Foreskin keratinocyte (primary cell): ENCODE measurements at places on chromosomes 5 and 9.

GRCh38 chr9:89536600-89536999 is 38.7 kb upstream of the SEMA4D start:
- DNase-seq, result no peak

- DNase-seq, result peak; percentile 91
Observed at GRCh38 chr5:59592101-59592500, 301.4 kb downstream of the PDE4D start.

DNA sequence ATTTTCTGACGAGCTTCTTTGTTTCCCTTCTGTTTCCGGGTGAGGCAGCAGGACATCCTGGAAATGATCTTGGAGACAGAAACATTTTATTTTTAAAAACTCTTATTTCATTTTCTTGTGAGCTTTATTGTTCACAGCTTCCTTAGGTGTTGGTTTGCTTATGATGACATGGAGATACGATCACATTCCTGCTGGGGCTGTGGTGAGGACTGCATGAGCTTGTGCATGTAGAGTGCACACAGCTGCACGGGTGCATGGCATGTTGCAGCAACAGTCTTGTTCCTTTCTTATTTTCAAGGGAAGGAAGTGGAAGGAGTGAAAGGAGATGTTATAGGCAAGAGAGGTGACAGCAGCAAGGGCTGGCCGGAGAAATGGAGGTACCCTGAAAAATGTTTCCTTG is 1.2 kb downstream of the BTNL8 start:
- DNase-seq, result no peak

DNA sequence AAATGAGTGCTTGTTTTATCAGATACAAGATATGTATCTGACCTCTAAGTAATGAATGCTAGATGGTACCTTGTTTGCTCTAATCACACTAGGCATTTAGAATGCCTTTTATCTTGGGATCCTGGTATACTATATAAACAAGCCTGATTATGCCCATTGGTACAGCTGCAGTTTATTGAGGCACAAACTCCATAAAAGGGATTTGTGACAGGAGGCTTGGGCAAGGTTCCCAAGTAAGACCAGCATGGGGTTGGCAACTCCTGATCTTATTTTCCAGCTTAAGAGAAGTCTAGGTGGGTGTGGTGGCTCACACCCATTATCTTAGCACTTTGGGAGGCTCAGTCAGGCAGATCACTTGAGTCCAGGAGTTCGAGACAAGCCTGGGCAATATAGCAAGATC is 93.9 kb upstream of the DMRT1 start:
- DNase-seq, result no peak

DNA sequence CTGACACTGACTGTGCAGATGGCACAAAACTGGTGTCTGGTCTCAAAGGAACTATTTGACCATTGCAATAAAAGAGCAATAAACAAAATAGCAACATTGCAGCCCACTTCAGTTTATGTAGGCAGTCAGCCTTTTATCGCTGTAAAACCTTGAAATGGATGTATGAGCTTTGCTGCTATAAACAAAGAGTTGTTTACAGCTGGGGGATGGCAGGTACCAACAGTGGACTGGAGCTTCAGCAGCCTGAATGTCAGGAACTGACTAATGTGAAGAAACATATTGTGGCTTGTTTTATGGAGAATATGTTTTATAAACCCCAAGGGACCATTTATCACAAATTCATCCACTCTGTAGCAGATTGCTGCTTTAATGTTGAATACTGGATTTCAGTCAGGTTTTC is 78.0 kb downstream of the PTPRD start:
- no peak for DNase-seq

DNA sequence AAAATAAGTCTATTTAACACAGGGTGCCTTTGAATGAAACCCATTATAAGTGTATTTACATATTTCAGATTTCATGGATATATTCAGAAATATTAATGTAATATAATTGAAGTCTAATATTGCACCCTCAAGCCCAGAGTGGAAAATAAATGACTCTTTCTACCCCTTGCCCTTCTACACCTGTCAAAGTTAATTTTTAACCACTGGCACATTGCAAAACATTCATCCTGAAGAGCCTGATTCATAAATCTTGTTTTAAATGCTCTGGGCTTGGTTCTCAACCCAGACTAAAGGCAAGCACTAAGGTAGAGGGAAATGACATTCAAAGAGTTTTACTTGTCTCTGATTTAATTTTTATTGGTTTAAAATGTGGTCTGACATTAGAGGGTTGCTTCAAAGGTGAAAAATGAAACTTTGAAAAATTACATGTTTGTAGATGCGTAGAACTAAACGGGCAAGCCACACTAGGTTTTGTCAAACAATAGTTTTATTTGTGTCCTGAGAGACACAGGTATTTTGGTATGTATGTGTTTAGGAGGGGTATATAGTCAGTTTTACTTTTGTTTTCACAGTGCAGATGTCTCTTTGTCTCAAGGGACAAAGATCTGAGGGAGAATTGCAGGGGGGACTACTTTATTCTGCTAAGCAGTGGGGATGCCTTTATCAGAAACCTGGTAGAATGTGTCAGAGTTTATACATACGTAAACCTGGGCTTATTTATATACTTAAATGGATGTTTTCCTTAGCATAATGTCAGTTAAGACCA is 69.7 kb downstream of the PIK3R1 start:
- DNase-seq, result no peak

DNA sequence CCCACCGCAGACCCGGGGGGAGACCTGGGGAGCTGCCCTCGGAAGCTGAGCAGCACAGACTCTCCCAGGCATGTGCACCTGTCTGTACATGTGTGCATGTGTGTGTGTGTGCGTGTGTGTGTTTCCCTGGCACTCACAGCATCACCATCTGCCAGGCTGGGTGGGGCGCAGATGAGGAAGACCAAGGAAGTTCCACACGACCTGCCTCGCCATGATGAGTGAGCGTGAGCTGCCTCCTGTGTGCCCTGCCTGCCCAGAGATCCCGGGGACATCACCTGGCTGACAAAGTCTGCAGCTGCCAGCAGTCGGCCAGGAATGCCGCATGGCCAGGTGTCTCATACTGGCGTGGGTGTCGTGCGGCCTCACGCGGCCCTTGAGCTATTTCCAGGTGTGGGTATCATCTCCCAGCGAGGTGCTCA is 4.0 kb upstream of the GPSM1 start:
- DNase-seq, result peak; percentile 32

DNA sequence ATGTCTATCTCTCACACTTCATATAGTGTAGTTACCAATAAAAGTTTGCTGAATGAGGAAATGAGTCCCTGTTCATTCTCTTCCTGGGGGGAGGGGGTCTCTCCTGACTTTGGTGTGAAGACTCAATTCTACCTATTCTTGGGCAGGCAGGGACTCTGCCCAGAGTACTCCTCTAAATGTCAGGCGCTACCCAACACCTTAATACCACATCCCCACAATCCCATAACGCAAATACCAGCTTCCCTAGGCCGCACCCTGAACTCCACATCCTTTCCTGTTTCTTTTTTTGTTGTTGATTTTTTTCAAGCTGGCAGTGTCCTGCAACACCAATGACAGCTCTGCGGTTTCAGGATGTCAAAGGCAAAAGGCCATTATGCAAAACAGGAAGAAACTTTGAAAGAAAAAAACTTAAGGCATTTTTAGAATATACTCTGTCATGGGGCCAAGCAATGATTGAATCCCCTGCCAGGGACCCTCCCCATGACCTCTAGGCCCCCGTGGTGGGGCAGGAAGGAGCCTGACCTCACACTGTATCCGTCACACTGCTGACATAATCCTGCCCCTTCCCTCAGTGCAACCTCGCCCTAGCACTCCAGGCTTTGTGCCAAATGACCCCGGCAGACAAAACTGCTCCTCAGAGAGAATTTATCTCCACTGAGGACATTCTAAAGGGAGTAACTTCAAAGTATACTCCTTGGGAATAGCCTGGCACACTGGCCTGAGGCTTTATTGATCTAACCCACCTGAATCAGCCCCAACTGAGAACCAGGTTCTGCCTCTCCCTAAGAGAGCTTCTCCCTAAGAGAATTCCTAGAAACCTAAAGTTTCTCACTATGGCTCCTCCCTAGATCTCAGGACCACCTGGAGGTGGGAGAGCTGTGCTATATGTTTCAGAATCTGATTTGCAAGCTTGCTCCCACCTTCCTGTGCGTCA is 8.0 kb downstream of the B4GALT1 start:
- DNase-seq, result peak; percentile 40

DNA sequence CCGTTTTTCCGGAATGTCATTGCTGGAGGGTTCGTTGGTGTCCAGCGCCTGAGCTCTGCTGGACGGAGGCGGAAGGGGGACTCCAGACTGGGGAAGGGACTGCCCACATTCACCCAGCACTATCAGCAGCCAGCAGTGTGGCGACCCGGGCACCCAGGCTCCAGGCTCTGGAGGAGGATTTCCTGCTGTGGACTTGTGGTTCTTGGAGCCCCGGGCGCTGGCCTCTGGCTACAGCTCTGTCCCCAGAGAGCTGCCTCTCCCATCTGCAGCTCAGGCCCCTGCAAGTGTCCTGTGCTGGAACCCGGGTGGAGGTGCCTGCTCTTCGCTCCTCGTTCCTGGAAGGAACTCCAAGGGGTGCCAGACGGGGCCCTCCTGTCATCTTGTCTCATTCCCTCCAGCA is 152.6 kb downstream of the RGS3 start:
- no peak for DNase-seq

GRCh38 chr5:622946-623522 is 10.9 kb downstream of the CEP72 start:
- no peak for DNase-seq

- no peak for DNase-seq
Observed at GRCh38 chr9:95841377-95841776, 34.1 kb upstream of the ERCC6L2 start.

DNA sequence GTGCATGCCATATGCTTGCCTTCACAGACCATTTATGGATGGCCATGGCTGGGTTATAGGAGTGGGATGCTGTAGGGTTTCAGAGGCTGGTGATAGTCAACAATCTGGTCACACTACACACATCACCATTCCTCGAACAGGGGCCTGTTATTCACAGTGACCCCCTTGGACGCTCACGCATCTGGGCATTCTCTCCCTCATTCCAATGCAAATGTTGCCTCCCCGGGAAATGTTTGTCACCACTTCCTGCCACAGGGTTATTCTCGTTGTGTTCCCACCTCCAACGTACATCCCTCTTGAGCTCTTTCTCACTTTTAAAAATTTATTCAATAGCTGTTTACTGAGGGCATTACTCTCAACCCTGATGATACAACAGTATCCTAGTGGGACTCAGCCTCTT is 135.4 kb downstream of the SCAMP1 start:
- no peak for DNase-seq

DNA sequence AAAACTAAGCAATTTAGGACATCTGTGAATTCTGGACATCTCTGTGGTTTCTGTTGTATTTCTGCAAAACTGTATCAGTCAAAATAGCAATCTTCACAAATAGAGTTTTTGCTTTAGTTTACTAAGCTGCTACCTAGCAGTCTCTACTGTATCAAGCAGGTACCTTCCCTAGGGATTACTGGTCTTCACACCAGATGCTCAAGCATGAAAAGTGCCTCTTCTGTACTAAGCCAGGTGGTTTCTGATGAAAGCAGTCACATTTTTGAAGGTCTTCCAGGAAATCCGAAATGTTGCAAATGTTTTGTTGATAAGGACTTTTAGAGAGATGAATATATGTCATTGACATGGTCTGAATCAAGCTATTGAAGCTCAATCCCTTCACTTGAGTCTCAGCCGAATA is 540.0 kb downstream of the KCTD16 start:
- DNase-seq, result no peak

DNA sequence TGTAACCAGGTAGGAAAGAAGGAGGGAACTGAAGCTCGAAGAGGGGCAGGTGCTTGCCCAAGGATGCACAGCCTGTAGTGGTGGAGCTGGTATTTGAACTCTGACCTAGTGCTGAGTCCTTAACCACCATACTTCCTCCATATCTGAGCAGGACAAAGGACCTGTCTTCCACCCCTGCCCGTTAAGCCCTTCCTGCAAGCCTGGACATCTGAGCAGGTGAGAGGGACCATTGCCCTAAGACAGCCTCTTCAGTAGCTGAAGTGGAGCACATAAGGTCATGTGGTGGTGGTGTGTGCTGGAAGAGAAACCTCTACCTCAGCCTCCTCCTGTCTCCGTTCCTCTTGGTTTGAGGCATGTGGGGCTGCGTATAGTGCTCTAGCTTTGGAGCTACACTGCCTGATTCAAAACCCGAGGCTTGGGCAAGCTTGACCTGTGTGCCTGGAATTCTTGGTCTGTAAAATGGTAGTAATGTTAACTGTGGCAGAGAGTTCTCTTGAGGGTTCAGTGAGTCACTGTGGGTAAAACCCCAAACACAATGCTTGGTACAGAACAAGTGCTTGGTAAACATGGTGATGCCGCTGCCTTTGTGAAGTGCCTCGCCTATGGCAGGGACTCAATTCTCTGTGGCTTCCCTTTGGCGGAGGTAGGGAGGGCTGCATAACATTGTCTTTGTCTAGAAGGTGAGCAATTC is 7.4 kb downstream of the GALNT10 start:
- DNase-seq, result peak; percentile 88

DNA sequence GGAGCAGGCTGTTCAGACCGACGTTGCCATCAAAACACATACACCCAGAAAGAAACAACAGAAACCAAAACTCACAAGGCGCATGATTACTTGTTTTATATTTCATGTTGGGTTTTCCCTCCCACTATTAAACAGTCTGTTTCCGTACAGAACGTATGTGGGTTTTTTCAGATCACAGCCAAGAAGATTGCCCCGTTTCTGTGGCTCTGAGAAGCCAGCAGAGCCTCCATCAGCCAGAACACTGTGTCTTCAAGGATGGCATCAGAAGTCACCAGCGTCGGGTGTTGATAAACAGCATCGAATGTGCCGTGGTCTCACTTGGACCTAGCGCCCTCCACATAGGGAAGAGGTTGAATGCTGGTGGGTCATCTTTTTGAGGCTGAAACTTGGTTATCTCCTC is 42.8 kb downstream of the FAM78A start:
- no peak for DNase-seq

- DNase-seq, result peak; percentile 51
Observed at GRCh38 chr5:128736553-128736952, 198.5 kb upstream of the FBN2 start.

DNA sequence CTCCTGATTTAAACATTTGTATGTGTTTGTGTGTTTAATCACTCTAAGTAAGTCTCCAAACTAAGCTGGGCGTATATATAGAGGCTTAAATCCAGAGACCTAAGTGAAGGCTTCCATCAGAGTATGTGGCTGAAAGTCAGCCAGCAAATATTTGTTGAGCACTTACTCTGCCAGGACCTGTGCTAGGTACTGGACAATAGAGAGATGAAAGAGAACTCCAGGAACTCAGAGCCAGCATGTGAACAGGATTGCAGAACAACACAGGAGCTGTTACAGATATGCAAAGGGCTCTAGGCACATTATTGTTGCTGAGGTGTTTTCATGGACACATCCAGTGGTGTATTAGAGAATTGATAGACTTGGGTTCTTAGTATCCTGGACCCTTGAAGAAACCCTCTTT is 4.7 kb upstream of the BNIP1 start:
- no peak for DNase-seq

GRCh38 chr9:21812946-21813568 is 10.6 kb downstream of the MTAP start:
- peak; percentile 50 for DNase-seq

DNA sequence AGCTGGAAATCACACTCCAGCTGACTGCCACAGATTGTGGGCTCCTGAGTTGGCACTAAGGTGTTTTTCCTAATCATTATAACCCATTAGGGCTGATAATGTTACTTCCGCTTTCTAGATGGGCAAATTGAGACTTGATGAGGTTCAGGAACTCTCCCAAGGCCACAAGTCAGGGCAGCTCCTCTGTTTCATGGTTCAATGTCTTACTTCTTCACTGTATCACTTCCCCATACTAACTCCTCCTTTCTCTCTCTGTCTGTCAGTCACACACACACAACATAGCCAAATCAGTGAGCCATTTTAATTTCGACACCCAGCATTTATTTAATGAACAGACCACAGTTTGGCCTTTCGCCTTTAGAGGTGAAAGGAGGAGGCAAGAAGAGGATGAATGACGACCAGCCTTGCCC is 17.8 kb upstream of the TRAF1 start:
- peak; percentile 73 for DNase-seq
